ENCODE measurements at places on chromosomes 6 and 20. TPM values are rescaled to one million over a fixed set of nuclear protein-coding genes. Genes with fewer than 3 reads are reported as not detected.

GRCh38 chr6:74939721-74940620, 265.9 kb downstream of the COL12A1 start:
- DNase-seq: no peak

Gene GGTLC1
- polyA plus RNA-seq: not detected

DNA sequence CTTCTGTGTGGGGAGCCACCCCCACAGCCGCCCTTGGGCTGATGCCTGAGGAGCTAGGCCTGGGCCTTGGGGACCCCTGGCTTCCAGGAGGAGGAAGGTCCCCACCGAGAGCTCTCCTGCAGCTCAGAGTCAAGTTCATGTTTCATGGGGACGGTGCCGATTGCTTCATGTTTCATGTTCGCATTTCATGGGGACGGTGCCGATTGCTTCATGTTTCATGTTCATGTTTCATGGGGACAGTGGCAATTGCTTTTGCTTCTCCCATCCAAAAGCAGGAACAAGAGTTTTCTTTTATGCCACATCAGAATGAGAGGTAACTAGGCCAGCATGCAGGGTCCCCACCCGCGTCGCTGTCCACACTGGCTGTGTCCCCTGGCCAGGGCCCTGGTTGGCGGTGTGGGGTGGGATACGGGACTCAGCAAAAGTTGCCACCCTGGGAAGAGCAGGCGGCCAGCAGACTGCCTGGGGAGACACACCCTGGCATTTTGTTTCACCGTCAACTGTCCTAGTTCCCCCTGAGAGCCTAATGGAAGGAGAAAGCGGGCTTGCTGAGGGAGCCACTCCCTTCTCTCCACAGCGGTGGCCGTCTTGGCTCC, 46.0 kb downstream of the DACT2 start:
- no peak for DNase-seq

Gene ZHX3
- polyA plus RNA-seq: 14.4 TPM

Gene OR2J3
- polyA plus RNA-seq: not detected

Gene UFL1
- polyA plus RNA-seq: 21.1 TPM

DNA sequence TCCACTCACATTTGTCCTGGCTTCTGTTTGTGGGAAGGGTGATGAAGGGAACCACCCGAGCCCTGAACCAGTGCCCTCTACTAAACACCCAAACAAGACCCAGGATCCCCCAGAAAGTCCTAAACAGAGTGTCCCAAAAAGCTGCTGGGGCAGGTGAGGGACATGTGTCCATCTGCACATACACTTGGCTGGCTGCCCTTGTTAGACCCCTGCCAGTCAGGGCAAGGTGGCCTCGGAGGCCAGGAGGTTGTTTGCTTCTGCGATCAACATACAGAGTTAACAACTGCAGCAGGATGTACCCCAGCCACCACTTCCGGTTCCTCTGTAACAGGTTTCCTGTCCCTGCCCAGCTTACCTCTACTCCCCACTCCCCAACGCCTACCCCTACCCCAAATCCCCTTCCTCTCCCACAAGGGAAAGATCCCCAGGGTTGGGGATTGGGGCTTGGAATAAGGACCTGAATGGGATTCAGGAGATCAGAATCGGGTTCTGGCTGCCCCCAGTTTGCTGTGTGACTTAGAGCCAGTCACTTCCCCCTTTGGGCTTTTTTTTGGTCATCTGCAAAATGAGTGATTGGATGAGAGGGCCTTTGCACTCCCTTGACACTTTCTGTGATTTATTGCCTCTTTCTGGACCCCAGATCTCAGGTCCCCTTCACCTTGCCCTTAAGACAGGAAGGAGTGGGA, 13.9 kb downstream of the DEF6 start:
- peak; percentile 68 for DNase-seq

- DNase-seq: no peak
Observed at GRCh38 chr6:149646599-149646998, 1.9 kb downstream of the KATNA1 start.

Gene TOMM6
- 433 TPM for polyA plus RNA-seq

Gene MDN1
- 10.2 TPM for polyA plus RNA-seq

- DNase-seq: no peak
Observed at GRCh38 chr20:32285082-32285620, 7.7 kb downstream of the KIF3B start.

GRCh38 chr20:56439771-56440291, 27.8 kb downstream of the CASS4 start:
- no peak for DNase-seq

- no peak for DNase-seq
Observed at GRCh38 chr6:89007209-89008000, 44.0 kb upstream of the RNGTT start.

Gene RPS18
- polyA plus RNA-seq: 9,896 TPM

DNA sequence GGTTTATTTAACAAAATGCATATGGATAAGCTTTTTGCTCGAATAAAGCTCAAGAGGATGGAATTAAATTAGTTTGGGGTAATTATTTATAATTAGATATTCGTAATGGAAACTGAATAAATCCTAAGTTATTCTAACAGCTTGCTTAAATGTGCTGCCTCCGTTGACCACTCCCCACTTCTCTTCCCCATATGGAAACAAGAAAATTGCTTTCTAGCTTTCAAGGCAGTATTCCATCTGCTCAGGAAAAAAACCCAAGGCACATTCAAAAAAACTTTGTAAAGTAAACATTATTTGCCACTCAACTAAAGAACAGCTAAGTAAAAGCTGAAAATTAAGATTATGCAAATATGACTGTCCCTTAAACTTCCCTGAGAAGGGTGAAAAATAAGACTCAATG, 369.2 kb downstream of the HAO1 start:
- no peak for DNase-seq

DNA sequence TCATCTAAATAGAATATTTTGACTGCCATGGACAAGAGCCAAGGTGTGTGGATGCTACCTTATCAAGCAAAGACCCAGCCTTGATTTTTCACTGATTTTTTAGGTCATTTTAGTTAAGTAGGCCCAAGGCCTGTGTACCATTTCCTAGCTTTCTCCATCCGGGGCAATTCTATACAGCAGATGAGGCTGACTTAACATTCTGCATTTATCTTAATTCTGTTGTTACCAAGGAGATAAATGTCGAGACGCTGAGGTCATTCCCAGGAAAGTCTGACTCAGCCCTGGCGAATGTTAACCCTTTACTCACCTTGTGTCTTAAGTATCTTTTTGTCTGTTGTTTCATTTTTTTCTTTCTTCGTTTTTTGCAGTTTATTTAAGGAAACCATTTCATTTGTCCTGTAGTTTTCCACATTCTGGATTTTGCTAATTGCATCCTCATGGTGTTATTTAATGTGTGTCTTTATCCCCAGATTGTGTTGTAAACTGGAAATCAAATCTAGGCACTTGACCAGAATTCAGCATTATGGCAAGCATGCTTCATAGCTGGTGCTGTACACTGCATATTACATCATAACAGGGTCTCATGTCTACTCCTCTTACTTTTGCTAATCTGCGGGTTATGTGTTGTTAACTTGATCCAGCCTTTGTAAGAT, 277.0 kb downstream of the CDKAL1 start:
- DNase-seq: no peak

DNA sequence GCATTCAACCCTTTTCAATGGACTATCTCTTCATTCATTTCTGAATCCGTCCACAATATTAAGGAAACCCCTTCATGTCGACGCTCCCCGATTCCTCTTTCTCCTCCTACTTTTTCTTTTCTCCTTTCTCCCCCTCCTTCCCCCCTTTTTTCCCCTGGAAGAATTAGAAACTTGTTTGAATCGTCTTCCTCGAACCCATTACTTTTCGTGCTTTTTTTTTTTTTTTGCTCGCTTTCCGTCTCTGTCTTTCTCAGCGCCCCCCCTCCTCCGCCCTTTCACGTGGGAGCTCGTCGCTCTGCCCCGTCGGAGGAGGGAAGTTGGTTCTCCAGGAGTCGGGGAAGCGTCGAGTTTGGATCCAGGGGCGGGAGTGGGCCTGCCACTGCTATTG, 2.3 kb upstream of the NKX2-2 start:
- no peak for DNase-seq

Gene GNMT
- polyA plus RNA-seq: 0.19 TPM

GRCh38 chr20:21141825-21142224, 15.9 kb downstream of the KIZ start:
- no peak for DNase-seq

DNA sequence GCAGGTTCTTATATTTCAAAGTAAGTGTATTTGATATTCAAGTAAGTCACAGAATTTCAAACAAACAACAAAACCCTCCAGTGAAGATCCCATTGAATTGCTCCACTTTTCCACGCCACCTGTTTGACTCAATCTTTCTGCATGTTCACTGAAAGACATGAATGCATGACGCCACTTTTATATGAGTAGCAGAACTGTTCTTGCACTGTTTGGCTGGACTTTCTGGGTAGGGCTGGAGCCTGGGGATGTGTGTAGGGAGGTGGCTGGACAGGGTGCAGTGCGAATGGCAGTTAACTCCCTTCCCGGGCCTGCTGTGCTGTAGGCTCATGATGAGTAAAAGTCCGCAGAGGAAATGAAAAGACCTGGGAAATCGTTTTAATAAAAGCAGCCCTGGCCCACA, 39.7 kb downstream of the IL20RA start:
- DNase-seq: no peak

DNA sequence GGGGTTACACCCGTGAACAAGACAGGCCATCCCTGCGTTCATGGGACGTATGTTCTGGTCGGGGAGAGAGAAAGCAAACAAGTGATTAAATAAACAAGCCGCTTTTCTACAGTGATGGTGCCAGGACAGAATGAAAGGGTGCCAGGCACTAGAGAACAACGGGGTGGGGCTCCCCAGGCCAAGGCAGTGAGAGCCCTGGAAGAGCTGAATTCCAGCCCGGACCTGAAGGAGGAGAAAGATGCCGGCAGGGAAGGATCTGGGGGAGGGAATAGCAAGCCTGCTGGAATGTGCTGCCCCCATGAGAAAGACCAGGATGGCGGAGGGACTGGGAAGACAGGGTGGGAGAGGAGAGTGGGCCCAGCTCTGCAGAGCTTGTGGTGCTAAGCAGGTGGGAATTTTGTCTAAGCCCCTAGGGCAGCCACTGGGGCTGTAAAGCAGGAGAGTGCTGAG, 7.5 kb downstream of the SNAI1 start:
- no peak for DNase-seq

- DNase-seq: no peak
Observed at GRCh38 chr6:12403201-12403826, 113.2 kb downstream of the EDN1 start.

GRCh38 chr6:9851541-9852380, 563.1 kb downstream of the TFAP2A start:
- no peak for DNase-seq

- DNase-seq: no peak
Observed at GRCh38 chr6:160221918-160222317, 36.7 kb downstream of the SLC22A2 start.

- no peak for DNase-seq
Observed at GRCh38 chr20:57034001-57034400, 232.4 kb downstream of the BMP7 start.

Gene PEX6
- polyA plus RNA-seq: 23.6 TPM

GRCh38 chr6:156720691-156721685, 56.2 kb upstream of the ARID1B start:
- DNase-seq: no peak

- no peak for DNase-seq
Observed at GRCh38 chr6:20188630-20189075, 23.6 kb downstream of the MBOAT1 start.
